ENCODE measurements at places on chromosomes 13 and 19.

DNA sequence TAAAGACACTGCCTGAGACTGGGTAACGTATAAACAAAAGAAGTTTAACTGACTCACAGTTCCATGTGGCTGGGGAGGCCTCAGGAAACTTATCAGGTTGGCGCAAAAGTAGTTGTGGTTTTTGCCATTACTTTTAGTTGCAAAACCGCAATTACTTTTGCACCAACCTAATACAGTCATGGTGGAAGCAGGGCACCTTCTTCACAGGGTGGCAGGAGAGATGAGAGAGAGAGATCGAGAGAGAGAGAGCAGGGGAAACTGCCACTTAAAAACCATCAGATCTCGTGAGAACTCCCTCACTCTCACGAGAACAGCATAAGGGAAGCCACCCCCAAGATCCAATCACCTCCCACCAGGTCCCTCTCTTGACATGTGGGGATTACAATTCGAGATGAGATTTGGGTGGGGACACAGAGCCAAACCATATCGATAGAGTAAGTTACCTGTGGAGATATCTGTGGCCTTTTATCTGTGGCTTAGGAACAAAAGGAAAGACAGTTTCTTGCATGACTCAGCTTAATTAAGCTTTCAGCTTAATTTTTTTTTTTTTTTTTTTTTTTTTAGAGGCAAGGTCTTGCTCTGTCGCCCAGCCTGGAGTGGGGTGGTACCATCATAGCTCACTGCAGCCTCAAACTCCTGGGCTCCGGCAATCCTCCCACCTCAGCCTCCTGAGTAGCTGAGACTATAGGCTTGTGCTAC, 7.6 kb upstream of the CABP5 start:
- no peak for DNase-seq

DNA sequence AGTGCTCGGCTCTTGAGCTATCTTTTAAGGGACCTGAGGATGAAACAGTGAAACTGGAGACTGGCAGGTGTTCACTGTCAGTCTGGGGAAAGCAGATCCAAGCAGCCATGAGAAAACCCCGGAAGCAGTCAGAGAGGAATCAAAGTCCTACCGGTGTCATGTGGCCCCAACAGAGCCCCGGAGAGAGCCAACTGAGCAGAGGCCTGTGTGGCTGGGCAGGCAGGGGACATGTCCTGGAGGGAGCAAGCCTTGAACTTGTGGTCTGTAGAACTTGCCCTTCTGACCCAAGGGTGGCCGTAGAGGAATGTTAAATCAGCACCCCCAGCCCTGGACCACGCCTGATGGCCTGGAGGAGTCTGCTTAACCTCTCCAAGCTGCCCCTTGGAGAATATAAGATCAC, 113.7 kb upstream of the ZNF507 start:
- DNase-seq, result no peak

DNA sequence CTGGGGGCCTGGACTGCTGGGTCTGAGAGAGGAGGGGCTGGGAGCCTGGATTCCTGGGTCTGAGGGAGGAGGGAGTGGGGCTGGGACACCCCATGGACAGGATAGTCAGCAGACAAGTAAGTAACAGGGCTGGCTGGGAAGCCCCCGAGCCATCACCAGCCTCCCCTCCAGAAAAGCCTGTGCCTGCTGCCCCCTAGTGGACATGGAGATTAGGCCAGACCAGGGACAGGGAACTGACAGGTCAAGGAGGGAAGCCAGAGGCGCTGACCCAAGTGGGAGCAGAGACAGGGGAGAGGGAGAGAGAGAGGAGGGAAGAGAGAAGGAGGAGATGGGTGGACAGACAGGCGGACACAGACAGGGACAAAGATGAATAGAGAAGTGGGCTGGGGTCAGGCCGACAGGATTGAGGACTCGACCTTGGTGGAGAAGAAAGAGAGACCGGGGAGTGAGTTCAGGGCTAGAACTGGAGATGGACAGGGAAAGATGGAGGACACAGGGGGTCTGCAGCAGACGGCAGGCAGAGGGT, 6.7 kb upstream of the ERFL start:
- peak; percentile 69 for DNase-seq

DNA sequence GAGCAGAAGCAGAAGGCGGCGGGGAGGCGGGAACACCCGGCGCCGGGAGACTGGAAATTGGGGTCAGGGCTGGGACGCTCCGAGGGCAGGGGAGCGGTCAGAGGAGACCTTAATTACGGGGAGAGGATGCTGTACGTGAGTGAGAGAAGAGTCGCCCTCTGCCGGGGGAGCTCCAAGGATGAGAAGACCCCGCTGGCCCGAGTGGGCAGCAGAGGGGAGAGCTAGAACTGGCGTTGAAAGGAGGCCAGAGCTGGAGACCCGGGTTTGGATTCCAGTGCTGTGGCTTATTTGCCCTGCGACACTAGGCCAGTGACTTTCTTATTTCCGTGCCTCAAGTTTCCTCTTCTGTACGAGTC, 536 bp downstream of the FAM32A start:
- no peak for DNase-seq

- DNase-seq, result no peak
These were observed 6.5 kb upstream of the CNMD start for GRCh38 chr13:52746141-52746540.
